ENCODE measurements at places on chromosomes 7 and 10. TPM values are rescaled to one million over a fixed set of nuclear protein-coding genes. Genes with fewer than 3 reads are reported as not detected.

MRPS24 gene
- 109 TPM for total RNA-seq

CD36 gene
- 0.23 TPM for total RNA-seq

AKR1D1 gene
- not detected for total RNA-seq

NCOA4 gene
- 78.6 TPM for total RNA-seq

ABCB1 gene
- total RNA-seq: 6.1 TPM

PHYHIPL gene
- total RNA-seq: 17.5 TPM

GNGT1 gene
- total RNA-seq: 0.65 TPM

LRRC61 gene
- 23.2 TPM for total RNA-seq

ANKRD2 gene
- total RNA-seq: not detected

SFTPA1 gene
- total RNA-seq: not detected

NCF1 gene
- total RNA-seq: not detected

C7orf57 gene
- not detected for total RNA-seq

CELF2 gene
- 77.6 TPM for total RNA-seq

NOS3 gene
- total RNA-seq: 6.1 TPM

AKR1C3 gene
- not detected for total RNA-seq

PON1 gene
- total RNA-seq: not detected

RBAK gene
- 16.6 TPM for total RNA-seq

All from neural crest cell (in vitro differentiated cells).